ENCODE measurements at places on chromosomes 12 and 14. TPM values are rescaled to one million over a fixed set of nuclear protein-coding genes. Genes with fewer than 3 reads are reported as not detected.

TAS2R42 gene
- total RNA-seq, result not detected

AICDA gene
- 0.31 TPM for total RNA-seq

APPL2 gene
- total RNA-seq, result 17.8 TPM

TOMM20L gene
- not detected for total RNA-seq

POTEG gene
- total RNA-seq, result not detected

GPRC5A gene
- total RNA-seq, result 273 TPM

TAS2R43 gene
- not detected for total RNA-seq

TMEM229B gene
- total RNA-seq, result 0.20 TPM

DENND5B gene
- 9.6 TPM for total RNA-seq

TMEM132D gene
- total RNA-seq, result not detected

Measured in A549 treated with ZK216348 at 1 μM for 4 hours (cell line).